Lower lobe of right lung (tissue), 2 donors: ENCODE measurements at places on chromosomes 6 and 20. TPM values are rescaled to one million over a fixed set of nuclear protein-coding genes. Genes with fewer than 3 reads are reported as not detected.

DNA sequence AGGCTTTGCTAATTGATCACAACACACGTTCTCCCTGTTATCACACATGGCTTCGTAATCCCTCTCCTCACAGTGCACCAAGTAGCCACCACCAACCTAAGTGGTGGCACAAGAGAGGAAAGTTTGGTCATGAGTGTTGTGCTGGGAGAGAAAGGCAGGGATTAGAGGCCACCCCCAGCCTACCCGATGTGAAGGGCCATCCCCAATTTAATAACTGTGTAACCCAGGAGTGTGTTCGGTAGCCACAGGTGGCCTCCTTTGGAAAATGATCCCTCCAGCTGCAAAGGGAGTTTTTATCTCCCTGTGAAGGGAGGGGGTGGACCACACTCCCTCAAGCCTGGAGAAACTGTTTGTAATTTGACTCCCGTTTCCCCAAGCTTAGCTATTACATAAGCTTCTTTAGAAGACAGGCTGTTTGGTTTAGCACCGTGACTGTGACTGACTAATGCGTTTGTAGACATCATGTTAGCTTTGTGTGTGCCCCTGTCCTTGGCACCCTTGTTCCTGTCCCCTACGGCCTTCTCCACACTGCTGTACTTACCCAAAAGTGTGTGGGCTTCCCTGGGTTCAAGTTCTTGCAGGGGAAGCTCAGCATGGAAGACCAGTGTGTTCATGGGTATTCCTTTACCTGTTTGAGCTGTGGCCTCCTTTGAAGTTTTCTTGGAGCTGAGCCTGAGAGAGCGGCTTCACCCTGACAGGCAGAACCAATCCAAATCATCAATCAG is 20.6 kb downstream of the PPP1R16B start:
- DNase-seq: no peak
- H3K4me1 ChIP-seq: peaks cover 44% of the 10 kb centered on the region
- H3K4me3 ChIP-seq: no peak overlapping the region
- no peak overlapping the region for H3K27ac ChIP-seq

GRCh38 chr6:113320653-113321052 is 536.5 kb upstream of the MARCKS start:
- H3K27ac ChIP-seq: no peak overlapping the region
- no peaks in the 10 kb centered on the region for H3K4me1 ChIP-seq
- H3K36me3 ChIP-seq: no peaks in the 10 kb centered on the region

GRCh38 chr20:1802385-1803060 is 92.7 kb upstream of the SIRPA start:
- DNase-seq: peak; percentile 84
- H3K36me3 ChIP-seq: no peaks in the 10 kb centered on the region
- peak overlapping the region; percentile 91 for H3K27ac ChIP-seq
- H3K4me1 ChIP-seq: peaks cover 27% of the 10 kb centered on the region

DNA sequence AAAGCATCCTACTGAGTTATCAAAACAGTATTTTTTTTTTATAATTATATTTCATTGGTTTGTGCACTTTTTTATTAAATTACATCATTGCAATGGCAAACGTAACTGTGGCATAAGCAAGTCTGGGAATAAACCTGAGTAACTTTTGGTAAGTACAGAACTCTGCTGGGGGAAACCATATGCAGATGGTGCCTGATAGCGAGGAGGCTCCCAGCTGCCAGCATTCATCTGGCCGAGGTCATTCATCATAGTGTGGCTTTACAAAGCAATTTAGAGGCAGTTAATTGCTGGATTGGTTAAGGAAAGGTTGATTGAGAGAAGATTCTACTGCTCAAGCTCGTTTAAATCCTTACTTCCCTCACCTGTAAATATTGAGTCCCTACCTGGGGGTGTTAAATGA is 52.6 kb downstream of the HECA start:
- no peak overlapping the region for H3K27ac ChIP-seq
- H3K4me3 ChIP-seq: no peak overlapping the region
- peaks cover 2% of the 10 kb centered on the region for H3K36me3 ChIP-seq
- no peak for DNase-seq
- no peaks in the 10 kb centered on the region for H3K4me1 ChIP-seq

DNA sequence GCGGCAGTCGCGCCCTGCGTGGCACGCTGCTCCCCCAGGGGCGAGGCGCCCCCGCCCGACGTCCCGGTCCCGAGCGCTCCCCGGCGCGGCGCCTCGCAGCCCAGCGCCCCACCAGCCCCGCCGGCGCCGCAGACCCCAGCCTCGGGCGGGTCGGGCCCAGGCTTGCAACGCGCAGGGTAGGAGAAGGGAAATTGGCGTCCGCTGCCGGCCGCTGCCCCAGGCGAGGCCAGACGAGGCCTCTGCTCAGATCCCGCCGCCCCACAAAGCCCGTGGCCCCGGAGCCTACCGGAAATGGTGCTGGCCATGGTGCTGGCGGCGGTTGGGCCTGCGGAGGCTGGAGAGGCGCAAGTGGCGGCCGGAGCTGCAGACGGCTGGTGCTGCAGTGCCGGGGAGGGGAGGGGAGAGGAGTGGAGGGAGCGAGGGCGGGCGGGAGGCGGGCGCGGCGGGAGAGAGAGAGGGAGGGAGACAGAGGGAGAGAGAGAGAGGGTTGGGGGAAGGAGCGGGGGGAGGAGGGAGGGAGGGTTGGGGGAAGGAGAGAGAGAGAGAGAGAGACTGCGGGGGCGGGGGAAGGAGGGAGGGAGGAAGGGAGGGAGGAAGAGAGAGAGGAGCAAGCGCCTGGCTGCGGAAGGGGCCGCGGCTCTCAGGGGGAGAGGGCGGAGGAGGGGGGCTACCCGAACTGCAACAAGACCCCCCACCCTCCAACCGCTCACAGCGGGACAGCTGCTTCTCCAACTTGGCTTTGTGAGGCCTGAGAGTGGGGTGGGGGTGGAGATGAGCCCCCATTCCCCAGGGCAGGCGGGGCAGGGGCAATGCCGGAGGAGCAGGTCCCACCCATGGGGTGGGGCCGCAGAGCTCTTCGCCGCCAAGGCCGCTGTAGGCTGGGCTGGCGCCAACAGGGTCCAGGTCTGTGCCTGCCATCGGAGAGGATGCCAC is at the start of gene STMN3:
STMN3 (minus strand) TSS at position 384 of the 933 bp plus-strand sequence; CDS start at position 305, 79 bp downstream.
- peaks cover 14% of the 10 kb centered on the region for H3K27me3 ChIP-seq
- no peaks in the 10 kb centered on the region for H3K36me3 ChIP-seq
- peak within 1 kb of the TSS; percentile 56 for H3K27ac ChIP-seq
- peak within 1 kb of the TSS; percentile 66 for H3K4me3 ChIP-seq
- peaks cover 36% of the 10 kb centered on the region for H3K4me1 ChIP-seq

DNA sequence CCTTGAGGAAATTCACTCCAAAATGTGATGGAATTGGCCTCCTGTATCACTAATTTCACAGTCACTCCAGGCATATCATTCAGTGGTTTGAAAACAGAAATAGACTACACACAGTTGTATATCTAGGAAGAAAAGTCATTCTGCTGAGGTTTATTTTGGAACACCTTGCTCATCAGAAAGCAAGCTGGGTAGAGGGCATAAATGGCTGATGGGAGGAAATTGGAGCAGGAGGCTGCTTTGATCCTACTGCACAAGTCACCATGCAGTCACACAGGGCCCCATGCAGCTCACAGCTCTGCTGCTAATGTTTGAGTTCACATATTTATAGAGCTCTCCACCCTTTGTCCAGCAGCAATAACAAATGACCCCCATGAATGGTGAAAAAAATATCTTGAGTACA is 12.3 kb downstream of the NHLRC1 start:
- H3K27ac ChIP-seq: no peak overlapping the region

DNA sequence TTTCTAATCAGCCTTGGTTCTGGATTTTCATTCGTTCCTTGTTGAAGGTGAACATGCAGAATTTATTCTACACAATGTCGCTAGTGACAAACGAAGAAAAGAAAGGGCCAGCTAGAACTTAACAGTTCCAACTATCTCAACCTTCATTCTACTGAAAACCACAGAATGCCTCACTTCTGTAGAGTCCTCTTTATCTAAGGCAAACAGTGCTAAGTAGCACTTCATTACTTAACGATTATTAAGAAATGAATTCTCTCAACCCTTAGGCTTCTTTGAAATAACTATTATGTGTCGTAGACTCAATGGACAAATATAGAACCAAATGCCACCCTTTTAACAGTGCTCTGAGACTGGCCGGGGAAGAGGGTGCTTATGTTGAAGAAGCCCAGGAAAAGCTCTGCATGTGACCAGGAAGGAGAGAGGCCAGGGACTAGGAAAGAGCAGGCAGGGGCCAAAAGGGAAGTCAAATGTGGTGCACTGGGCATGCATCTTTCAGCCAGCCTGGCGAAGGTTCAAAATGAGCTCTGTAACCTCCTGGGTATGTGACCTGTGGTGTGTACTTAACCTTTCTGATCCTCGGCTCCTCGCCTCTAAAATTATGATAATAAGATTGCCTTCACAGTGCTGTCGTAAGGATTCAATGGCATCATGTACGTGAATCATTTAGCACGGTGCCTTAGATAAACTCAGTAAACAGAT is 55.4 kb upstream of the BMP2 start:
- H3K27ac ChIP-seq: peak overlapping the region; percentile 25

Gene PRSS16
- 13.4 TPM for total RNA-seq

Gene NOTCH4
- 63.6 TPM for total RNA-seq

Gene RSPH3
- total RNA-seq: 24.2 TPM

Gene SLC35B3
- 19.2 TPM for total RNA-seq
